ENCODE measurements at places on chromosomes 16 and 17.

GRCh38 chr16:3950343-3951193, 70.1 kb upstream of the CREBBP start:
- DNase-seq, result no peak

GRCh38 chr17:37273409-37274051, 102.3 kb upstream of the C17orf78 start:
- no peak for DNase-seq

DNA sequence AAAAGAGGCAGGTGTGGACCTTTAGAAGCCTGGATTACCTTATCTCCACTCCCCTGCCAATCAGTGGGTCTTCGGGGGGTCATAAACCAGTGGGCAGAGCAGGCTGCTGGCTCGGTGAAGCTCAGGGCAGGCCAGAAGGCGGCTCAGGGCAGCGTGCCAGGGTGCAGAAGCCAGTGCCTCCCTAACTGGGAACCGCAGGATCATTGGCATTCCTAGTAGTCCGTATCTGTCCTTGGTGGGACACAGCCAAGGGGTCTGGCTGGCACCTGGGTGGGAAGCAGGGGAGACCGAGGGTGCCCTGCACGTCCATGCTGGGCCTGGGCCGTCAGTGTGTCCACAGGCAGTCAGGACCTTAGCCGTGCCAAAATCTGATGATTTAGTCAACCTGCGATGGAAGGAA, 76.8 kb downstream of the SEC14L1 start:
- no peak for DNase-seq

- no peak for DNase-seq
These were observed 43.5 kb downstream of the LYRM9 start for GRCh38 chr17:27849474-27850185.

- DNase-seq, result peak; percentile 45
These were observed 3.6 kb downstream of the PNMT start for GRCh38 chr17:39671651-39672521.

DNA sequence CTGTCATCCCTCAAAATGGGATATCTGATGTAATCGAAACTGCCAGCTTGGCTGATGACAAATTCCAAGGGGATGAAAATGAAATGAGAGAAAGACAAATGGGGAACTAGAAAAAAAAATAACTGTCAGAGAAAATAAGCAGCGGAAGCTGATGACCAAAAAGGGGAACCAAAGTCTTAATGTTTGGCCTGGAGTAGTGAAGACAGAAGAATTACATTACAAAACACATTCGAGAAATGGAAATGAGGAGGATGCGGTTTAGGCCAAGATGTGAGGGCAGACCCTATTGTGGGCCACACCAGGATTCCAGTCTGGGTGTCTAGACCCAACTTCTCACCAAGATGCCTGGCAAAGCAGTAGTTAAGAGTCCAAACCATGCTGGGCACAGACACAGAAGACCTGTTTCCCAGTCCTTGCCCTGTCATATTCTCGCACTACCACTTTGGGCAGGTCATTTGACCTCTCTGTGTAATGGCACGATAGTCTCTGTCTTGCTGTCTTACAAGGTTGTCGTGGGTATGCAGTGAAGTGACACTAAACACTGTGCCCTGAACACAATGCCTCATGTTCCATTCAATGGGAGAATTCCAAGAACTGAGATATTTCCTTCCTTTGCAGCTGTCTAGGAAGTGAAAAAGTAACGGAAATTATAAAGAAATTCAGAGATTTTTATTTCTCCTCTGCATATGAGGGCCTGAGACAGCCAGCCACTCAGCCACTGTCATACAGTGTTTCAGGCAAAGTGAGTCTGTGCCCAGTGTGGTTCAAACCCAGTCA, 12.3 kb upstream of the CCL2 start:
- peak; percentile 3 for DNase-seq

DNA sequence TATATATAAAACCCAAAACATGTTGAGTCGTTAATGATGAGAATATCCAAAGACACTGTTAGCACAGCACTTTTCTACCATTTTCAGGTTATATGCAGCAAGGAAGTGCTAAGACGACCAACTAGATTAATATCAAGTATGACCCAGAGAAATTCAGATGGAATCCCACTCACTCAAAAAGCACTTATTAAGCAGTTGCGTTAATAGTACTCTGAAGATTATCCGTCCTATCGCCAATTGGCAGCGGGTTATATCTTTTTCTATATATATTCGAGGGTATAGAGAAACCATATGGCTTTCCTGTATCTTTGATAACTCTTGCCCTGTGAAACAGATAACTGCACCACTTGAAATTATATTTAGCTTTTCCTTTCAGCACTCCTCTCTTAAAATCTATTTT, 1.1 kb downstream of the CRLF3 start:
- DNase-seq, result peak; percentile 50

GRCh38 chr17:48144976-48145798, 37.6 kb downstream of the SNX11 start:
- DNase-seq, result no peak

DNA sequence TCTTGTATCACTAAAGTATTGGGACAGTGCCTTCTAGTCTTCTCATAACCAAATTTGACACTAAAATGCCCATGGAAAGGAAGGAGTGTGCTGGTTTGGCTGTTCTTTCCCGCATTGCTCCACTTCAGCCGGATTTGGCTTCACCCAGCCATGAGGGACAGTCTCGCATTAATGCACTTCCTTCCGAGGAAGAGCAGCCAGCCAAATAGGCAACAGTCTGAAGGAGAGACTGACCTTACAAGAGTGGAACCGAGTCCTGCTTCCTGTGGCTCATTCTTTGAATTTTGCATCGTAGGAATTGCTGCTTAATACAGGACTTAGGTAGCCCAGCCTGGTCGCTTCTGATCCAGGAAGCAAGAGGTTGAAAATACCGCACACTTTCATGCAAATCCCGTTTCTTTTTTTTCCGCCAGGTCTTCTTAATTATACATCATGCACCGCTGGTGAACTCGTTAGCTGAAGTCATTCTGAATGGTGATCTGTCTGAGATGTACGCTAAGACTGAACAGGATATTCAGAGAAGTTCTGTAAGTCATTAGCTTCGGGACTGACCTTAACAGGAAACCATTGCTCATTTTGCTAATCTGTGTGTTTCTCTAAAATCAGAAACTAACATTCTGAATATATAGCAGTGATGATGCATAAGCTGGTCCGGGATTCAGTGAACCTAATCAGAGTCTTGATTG, 38.2 kb downstream of the CLEC16A start:
- peak; percentile 55 for DNase-seq

GRCh38 chr17:80318166-80318565, 57.5 kb downstream of the RNF213 start:
- no peak for DNase-seq

- DNase-seq, result no peak
These were observed 94.1 kb downstream of the MRM3 start for GRCh38 chr17:876272-876671.

GRCh38 chr16:67654403-67654911, 5.6 kb downstream of the ACD start:
- DNase-seq, result no peak

DNA sequence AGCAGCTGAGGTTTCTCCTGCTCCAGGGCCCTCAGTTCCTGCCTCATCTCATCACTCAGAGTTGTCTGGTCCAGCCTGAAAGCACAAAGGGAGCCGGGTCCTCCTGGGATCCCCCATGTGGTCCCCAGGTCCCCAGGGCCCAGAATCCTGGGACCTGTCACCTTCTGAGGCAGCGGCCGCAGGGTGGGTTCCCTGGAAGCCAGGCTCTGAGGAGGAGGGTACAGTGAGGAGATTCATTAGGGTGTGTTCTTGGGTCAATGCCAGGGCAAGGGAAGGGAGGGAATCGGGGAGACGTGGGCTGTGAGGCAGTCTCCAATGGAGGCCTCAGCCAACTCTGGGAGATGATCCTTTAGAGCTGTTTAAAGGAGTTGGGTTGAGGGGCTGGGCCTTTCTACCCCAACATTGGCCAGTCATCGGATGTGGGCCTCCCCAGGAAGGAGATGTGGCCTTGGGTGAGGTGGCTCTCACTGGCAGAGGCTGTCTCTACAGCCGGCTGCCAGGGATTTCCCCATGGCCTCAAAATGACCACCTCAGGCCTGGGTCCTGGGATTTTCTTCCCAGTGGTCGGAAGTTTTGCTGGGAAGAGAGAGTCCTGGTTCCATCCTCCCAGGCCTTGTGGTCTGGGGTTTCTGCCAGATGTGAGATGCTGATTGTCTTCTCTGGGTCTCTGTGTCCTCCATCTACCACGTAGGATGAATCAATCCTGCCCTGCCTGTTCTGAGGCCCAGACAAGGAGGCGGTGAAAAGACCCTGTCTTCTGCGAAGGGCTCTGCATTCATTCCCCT, 47.3 kb downstream of the NLRP1 start:
- no peak for DNase-seq

- no peak for DNase-seq
These were observed 27.5 kb upstream of the SUPT4H1 start for GRCh38 chr17:58379511-58379824.

GRCh38 chr17:28508211-28508724, 2.1 kb downstream of the FOXN1 start:
- no peak for DNase-seq

DNA sequence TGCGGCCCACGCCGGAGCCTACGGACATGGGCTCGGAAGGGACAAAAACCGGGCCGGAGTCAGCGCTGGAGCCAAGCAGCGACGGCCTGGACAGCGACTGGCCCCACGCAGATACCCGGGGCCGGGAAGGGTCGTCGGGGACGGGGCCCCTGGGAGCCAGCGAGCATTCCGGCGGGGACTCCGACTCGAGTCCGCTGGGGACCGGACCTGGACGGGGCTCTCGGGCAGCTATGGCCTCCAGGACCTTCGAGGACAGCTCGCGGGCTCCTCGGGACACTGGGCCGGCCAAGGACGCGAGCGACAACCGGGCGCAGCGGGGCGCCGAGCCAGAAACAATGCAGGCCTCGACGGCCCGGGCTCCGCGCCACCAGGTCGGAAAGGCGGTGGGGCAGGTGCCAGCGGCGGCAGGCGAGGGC, 1.0 kb downstream of the MYO15B start:
- DNase-seq, result no peak

- DNase-seq, result no peak
These were observed 62.2 kb downstream of the NXN start for GRCh38 chr17:917391-917811.

DNA sequence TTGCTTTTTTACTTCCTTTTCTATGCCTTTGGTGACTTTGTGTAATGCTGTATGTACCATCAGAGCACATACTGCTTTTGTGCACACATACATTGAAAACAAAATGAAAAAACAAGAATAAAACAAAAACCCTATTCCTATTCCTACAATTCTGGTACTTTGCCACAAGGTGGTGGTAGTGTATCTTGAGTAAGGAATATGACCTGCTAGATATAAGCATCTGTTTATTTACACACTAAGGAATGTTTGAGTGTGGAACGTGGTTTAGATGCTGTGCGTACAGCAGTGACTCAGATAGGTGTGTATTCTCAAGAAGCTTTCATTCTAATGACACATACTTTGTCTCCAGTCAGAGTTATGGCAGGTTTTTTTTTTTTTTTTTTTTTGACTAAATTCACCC, 606.2 kb downstream of the WWOX start:
- DNase-seq, result peak; percentile 41

GRCh38 chr17:31497431-31497830, 106.0 kb downstream of the RAB11FIP4 start:
- DNase-seq, result no peak

- no peak for DNase-seq
These were observed 53.4 kb downstream of the ARSG start for GRCh38 chr17:68344701-68345136.

DNA sequence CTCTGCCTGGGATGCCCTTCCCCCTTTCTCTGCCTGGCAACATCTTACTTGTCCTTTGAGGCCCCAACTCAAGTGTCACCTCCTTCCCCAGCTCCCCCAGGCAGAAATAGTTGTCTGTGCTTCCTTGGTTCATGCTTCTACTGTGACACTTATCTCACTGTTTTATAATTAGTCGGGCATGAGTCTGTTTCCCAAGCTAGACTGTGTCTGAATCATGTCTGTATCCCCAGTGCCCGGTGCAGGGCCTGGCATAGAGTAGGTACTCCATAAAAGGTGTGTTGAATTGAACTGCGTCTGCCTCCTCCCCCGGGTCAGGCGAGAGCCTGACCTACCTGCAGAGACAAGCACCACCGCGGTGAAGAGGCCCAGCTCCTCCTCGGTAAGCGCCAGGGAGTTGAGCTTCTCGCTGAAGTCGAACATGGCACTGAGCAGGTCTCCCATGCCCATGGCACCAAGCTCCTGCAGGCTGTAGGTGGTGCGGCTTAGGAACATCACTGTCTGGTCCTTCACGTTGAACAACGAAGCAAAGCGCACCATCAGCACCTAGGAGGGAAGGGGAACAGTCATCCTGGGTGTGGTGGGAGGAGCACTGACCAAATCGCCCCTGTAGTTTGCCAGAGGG, 6.7 kb downstream of the NR1D1 start:
- no peak for DNase-seq

GRCh38 chr16:20865420-20866131, 34.6 kb downstream of the DCUN1D3 start:
- DNase-seq, result no peak

- no peak for DNase-seq
These were observed 264.3 kb upstream of the CACNG5 start for GRCh38 chr17:66570447-66571195.
